Stimulated activated CD4-positive, alpha-beta T cell treated with anti-CD3 and anti-CD28 coated beads, TNF-alpha, amount 100 ng/mL, for 24 hours (primary cell): ENCODE measurements at places on chromosomes 2 and 18.

GRCh38 chr2:168436840-168437239 lies 19.2 kb upstream of the CERS6 start:
- no peak for DNase-seq

GRCh38 chr2:9221223-9221622 lies 14.6 kb downstream of the ASAP2 start:
- no peak for DNase-seq

DNA sequence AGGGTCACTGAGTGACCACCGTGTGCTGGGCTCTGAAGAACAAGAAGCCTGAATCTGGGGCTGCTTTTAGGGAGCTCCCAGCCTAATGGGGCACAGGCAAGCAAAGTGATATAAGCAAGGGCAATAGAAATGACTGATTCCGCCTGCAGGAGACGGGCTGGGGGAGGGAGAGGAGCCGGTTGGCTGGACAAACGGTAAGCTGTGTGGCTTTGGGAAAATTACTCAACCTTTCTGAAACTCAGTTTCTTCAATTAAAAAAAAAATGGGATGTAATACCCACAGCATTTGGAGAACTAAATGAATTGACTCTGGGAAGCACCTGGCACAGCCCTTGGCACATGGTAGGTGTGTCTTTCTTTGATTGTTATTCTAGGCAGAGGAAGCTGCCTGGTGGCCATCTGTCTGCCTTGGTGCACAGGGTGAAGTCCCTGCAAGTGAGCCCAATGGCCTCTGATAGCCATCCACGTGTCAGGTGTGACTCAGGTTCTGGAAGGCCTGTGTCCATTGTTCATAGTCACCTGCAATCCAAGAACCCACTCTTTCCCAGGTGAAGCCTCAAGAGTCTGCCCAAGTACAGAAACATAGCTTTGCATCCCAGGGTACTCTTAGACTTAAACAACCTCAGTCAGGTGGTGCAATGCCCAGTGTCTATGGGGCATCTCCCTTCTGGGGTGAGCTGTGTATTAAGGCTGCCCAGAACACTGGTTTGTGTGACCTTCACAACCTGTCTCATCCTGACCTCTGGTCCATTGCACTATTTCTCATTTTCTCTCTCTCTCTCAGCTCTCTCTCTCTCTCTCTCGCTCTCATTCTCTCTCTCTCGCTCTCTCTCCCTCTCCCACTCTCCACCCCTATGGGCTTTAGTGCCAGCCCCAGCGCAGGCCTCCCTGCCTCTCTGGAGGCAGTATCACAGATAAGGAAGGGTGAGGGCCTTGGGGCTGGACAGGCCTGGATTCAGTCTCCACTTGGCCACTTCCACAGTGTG lies 30.0 kb upstream of the NTSR2 start:
- DNase-seq = no peak

DNA sequence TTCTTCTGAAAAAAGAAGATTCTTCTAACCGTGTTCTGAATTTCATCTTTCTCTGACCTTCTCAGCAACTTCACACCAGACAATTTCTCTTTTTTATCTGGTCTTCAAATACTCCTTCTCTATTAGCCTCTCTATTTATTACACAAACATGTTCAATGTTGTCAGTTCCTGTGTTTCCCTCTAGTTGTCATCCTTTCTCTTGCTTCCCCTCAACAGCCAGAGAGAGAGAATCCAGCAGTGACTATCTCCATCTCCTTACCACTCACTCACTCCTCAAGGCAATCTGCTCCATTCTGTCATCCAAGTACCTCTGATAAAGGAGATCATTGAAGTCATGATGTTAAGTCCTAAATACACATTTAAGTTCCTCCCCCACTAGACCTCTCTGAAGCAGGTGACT lies 491.9 kb upstream of the CHAC2 start:
- DNase-seq = no peak

DNA sequence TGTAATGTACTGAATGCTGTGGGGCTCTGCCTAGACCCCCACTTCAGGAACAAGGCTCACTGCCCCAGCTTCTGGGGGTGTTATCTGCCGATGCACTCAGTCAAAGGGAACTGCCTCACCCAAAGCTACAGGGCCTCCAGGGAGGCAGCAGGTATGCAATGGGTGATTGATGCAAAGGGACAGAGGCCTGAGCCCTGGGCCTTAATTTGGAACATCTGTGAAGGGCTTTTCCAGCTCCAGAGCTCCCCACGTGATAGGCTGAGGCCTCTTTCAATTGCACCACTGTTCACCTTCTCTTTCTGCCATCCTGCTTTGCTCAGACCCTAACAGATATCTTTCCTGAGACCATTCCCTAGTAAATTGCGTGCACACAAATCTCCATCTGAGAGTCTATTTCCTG lies 131.0 kb downstream of the ATL2 start:
- DNase-seq = no peak

GRCh38 chr2:33784488-33784887 lies 185.4 kb upstream of the FAM98A start:
- no peak for DNase-seq

DNA sequence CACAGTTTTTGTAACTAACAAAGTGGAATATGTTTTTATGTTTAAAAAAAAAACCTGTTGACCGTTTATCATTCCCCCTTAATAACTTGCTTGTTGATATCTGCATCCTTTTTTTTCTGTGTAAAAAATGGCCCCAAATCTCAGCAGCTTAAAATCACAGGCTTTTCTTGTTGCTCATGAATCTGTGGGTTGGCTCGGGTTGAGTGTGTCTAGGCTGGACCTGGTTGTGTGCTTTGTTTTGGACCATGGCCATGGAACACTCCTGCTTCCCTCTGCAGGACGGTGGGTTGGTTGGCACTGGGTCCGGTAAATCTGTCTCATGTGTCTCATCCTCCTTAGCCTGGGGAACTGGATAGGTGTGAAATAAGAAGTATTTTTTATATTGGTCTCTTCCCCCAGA lies 139.0 kb upstream of the LINC00305 start:
- DNase-seq = no peak

GRCh38 chr2:231034291-231034882 lies 2.9 kb upstream of the C2orf72 start:
- no peak for DNase-seq

GRCh38 chr2:56357655-56358295 lies 174.0 kb downstream of the CCDC85A start:
- no peak for DNase-seq

- no peak for DNase-seq
These were observed 66.3 kb downstream of the EMX1 start for GRCh38 chr2:72983500-72984161.

DNA sequence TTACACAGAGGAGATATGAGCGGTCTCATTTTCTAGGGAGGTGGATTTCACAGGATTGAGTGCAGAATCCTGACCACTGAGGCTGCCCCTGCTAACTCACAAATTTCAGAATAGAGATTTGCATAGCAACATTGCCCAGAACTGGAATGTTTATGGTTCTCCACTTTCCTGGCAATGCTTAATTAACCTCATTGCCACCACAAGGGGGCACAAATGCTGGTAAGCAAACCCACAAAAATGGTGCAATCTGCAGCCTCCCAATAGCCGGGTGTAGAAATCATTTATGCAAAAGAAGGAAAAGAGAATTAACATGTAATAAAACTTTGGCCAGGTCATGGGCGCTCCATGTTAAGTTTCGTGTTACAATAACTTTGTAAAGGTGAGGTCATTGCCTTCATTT lies 112.4 kb downstream of the CYRIA start:
- no peak for DNase-seq

- DNase-seq = peak; percentile 9
These were observed 60.0 kb downstream of the CEP192 start for GRCh38 chr18:13051159-13051558.

- no peak for DNase-seq
These were observed 46.3 kb upstream of the GRB14 start for GRCh38 chr2:164667566-164667965.

DNA sequence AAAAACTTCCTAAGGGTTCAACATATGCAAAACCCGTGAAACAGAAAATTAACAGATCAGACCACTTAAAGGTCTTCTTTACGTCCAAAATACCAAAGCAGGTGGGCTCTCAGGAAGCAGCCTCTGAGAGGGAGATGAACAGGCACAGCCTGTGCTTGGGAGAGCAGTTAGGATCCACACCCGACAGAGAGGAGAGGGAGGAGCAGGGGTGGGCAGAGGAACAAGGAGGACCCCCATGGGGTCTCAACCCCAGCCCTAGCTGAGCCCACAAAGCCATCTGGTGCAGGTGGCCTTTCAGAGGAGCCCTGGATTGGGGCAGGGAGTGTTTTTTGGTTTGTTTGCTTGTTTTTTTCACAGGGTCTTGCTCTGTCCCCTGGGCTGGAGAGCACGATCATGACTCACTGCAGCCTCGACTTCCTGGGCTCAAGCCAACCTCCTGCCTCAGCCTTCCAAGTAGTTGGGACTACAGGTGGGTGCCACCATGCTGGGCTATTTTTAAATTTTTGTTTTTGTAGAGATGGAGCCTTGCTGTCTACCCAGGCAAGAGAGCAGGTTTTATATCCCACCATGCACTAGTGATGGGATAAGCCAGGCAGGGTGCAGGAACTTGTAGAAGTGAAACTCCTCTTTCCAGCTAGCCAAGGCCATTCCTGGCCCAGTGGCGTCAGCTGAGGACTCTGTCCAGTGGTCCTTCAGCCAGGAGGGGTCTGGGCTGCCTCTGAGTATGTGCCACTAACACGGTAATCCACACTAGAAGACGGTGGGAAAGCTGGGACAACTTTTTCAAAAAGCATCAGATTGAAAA lies 154.1 kb upstream of the HDAC4 start:
- DNase-seq = no peak

DNA sequence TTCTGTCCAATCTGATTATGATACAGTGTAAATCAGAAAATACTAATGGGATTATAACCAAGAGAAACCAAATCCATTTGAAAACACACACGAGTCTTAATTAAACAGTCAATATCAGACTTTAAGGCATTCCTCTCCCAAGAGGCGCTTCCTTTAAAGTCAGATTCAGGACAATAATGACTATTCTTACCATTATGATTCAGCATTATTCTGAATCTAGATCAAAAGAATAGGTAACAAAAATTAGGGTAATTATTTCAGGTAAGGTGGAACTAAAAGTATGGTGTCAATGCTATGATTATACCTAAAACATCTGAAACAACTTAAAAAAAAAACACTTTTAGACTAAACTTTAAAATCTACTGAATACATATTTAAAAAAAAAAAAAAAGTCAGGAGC lies 12.3 kb downstream of the PSME4 start:
- DNase-seq = no peak

DNA sequence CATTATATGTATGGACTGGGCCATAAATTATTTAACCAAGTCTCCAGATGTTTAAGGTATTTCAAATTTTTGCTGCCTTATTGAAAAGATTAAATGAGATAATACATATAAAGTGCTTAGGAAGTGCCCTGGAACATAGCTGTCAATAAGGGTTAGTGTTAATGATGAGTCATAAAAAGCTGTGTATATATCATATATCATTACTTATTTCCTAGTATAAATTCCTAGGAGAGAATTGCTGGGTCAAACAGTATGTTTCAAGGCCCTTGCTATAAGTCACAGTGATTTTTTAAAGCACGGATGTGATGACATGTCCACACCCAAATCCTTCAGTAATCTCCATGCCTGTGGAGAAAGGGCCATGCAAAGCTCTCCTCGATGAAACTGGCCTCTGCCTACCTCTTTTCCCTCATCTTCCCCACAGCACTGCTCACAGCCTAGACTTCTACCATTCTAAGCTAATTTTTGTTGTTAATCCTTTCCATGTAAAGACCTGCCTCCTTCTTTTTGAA lies 8.5 kb downstream of the ZNF2 start:
- no peak for DNase-seq

DNA sequence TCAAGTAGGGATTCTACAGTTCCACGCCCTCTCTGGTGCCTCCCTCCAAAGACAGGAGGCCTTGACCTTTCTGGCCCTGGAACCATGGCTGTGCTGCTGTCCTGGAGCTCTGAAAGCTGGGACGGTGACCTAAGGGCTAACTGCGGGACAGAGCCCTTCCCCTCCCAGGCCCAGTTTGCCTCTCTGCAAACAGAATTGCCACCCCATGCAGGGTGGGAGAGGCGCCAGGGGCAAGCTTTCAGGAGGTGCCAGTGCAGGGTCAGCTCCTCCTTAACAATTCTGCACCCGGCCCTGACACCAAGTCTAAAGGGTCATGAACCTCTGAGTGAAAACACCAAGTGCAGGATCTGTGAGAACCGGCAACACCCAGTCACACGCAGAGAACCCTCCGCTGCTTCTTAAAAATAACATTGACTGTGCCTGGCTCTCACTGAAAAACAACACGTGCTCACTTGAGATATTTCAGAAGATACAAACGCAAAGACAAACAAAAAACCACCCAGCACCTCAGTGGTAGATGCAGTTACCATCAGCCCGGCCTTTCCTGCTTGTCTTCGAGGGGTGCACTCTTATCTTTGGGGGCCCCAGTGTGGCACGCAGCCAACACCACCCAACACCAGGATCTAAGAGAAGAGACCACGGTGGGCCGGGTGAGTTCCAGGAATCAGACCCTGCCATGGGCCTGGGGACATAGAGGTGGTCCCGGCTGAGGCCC lies 1.1 kb upstream of the SNED1 start:
- DNase-seq = no peak

DNA sequence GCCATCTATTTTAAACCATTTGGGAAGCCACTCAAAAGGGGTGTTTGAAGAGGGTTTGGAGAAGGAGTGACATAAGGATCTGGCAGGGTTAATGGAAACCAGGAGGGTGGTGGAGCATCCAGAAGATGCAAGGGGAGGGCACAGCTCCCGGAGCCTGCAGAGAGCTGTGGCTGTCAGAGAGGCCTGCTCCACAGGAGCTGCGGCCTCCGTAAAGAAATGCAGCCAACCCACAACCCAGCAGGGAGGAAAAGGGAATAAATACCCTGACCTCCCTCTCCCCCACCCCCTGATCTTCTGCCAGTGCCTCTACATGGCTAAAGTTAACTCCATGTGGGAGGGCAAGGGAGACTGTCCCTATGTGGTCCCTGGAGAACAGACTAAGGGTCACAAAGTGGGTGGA lies 567.1 kb upstream of the POU3F3 start:
- DNase-seq = no peak

DNA sequence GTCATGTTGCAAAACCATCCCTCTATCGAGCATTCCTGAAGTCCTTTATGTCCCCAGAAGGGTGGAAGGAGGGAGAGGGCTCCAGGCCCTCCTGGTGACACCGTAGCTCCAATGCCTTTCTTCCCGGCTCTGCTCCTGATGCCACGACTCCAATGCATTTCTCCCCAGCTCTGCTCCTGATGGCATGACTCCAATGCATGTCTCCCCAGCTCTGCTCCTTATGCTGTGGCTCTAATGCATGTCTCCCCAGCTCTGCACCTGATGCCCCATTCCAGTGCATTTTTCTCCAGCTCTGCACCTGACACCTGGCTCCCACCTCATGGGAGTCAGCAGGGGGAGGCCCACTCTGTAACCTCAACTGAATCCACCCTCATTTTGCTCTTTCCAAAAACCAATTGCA lies 153.0 kb upstream of the SALL3 start:
- no peak for DNase-seq

DNA sequence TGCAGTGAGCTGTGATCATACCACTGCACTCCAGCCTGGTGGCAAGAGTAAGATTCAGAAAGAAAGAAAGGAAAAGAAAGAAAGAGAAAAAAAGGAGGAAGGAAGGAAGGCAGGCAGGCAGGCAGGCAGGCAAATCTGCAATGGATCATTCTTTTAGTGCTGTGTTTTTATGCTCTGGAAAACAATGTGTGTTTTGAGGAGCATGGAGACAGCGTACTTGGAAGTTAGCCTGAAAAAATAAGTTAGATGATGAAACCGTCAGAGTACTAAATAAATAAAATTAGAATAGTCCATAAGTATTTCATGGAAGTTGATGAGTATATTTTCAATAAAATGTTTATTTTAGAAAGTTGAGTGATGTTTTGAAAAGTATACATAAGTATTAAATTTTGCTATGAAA lies 366.4 kb upstream of the CDH20 start:
- no peak for DNase-seq

- no peak for DNase-seq
These were observed 49.1 kb downstream of the DLGAP1 start for GRCh38 chr18:4405965-4406364.

GRCh38 chr2:128260239-128261138 lies 58.2 kb downstream of the HS6ST1 start:
- DNase-seq = no peak
